ENCODE measurements at places on chromosomes 1 and 21. TPM values are rescaled to one million over a fixed set of nuclear protein-coding genes. Genes with fewer than 3 reads are reported as not detected.

FHAD1 gene
- 0.53 TPM for total RNA-seq

GRCh38 chr1:193434319-193434718, 247.9 kb upstream of the B3GALT2 start:
- DNase-seq = no peak

DNA sequence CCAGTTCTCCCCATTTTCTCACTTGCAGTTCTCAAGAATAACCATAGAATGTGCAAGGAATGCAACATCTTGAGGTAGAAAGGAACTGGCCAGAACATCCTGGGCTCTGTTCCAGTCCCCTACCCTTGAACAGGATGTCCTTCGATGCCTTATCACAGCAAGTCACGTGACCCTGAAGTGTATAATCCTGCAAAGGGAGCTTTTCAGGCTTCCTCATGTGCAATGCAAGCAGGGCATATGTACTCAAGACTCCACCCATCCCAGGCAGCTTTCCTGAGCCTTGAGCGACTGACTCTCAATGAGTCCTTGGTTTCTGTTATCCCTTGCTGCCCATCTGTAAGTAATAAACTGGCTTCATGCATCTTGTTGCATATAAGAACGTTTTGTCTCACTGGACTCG, 311.0 kb downstream of the MRPL39 start:
- peak; percentile 27 for DNase-seq

GRCh38 chr21:28961927-28962326, 30.8 kb downstream of the LTN1 start:
- DNase-seq = no peak

DNA sequence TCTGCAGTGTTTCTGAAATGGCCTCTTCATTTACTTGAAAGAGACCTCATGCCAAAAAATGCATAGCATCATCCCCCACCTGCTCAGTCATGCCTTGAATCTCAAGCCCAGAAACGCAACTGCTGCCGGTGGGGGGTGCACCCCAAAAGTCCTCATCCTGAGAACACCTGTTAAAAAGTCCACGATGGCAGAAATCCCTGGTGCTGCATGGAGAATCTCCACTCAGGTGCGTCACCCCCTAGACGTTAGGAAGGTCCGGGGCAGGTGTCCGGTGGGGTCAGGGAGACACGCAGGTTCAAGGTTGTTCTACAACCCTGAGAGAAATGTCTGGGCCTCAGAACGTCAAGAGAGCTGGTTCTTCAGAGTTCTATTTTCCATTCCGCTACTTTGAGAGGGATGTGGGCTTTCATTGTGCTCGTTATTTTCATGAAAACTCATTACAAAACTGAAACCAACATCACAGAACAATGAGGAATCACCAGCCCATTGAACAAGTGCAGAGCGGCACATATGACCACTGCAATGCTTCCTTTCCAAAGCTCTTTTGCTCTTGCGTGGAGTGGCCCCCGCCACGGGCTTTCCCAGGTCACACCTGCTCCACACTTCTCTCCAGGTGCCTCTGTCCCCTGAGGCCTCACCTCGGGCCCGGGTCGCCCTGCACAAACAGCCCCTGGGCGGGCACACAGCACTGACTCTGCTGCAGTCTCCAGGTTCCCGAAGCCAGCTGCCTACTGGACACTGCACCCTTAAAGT, 201.9 kb downstream of the TOMM20 start:
- DNase-seq = no peak

- DNase-seq = no peak
Observed at GRCh38 chr1:31949862-31950261, 11.7 kb upstream of the PTP4A2 start.

Data from cardiac muscle cell (in vitro differentiated cells and primary cell).